ENCODE measurements at places on chromosomes 6 and 20. TPM values are rescaled to one million over a fixed set of nuclear protein-coding genes. Genes with fewer than 3 reads are reported as not detected.

- DNase-seq, result no peak
These were observed 125.7 kb upstream of the MTHFD1L start for GRCh38 chr6:150739711-150740349.

DNA sequence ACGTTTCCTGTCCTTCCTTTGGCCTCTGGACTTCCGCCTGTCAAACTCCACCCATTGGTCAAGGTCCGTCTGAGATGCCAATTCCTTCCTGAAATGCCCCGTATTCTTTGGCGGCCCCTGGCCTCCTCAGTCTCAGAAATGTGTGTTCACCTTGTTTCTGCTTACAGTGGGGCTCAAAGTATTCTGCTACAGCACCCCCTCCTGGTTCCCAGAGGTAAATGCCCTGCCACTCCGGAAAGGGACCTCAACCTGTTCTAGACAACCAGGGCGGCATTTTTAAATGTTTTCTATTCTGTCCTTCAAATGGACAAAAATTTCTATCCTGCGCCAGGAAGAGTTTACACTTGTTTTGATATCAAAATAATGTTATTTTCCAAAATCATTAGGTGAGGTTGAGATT lies 12.1 kb upstream of the PAX1 start:
- no peak for DNase-seq

GRCh38 chr6:67683960-67684359 lies 951.1 kb upstream of the ADGRB3 start:
- DNase-seq, result no peak

The CNR1 gene
- total RNA-seq, result 1.8 TPM

The PDE10A gene
- total RNA-seq, result 9.2 TPM

The BPIFB4 gene
- not detected for total RNA-seq

All from skin of body (tissue), 3 donors.